ENCODE measurements at places on chromosomes 5 and 9.

GRCh38 chr5:139845846-139846681, 50.5 kb downstream of the PSD2 start:
- DNase-seq: no peak

- DNase-seq: no peak
These were observed 96.2 kb upstream of the SARDH start for GRCh38 chr9:133834080-133834976.

GRCh38 chr9:79824265-79824664, 252.5 kb downstream of the TLE4 start:
- DNase-seq: no peak

DNA sequence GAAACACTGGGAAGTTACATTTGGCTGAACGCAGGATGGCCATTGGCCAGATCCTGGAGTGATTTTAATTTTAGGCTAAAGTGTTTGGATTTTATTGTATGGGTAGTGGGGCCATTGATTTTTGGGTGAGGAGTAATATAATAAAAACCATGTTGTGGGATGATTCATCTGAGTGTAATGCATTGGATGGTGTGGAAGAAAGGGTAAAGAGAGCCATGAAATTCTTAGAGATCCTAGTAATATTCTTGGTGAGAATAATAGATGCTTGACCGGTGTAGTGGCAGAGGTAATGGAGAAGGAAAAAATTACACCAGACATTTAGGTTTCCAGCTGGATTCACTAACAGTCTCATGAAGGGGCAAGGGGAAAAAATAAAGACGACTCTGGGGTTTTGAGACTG, 158.1 kb downstream of the NPR3 start:
- DNase-seq: no peak

DNA sequence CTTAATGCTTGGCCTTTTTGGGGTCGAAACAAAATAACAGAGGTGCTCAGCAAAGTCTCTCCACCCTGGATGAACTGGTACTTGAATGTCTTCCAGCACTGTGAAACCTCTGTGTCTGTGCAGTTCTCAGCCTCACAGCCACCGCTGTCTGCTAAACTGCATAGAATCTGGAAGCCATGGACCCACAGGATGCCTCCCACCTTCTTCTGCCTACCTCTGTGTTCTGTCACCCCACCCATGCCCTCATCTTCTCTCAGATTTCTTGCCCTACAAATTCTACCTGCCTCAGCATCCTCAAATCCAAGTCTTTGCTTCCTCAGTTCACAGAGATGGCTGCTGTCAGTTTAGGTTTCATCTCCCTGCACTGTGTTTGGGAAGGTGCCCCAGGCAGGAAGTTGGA, 35.6 kb downstream of the EXOSC2 start:
- no peak for DNase-seq

GRCh38 chr9:14402583-14402982, 88.6 kb upstream of the NFIB start:
- no peak for DNase-seq

GRCh38 chr9:126275386-126276001, 51.1 kb upstream of the MVB12B start:
- no peak for DNase-seq

- no peak for DNase-seq
These were observed 152.4 kb downstream of the RAPGEF6 start for GRCh38 chr5:131482617-131483016.

DNA sequence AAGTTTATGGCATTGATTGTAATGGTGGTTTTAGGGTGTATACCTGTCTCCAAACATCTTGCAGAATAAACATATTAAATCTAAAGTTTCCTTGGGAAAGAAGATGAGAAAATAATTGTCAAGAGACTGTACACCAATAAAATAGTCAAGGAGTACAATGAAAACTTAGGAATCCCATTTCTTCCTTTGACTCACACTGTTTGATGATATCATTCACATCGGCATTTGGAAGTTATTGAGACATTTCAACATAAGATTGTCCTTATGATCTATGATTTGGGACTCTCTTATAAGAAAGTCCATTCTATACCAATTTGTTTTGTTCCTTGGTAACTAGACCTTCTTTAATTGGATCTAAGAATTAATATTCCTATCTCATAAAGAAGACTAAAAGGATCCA, 482.7 kb downstream of the RAB3C start:
- no peak for DNase-seq

- no peak for DNase-seq
These were observed 21.2 kb downstream of the LVRN start for GRCh38 chr5:115983519-115983918.

DNA sequence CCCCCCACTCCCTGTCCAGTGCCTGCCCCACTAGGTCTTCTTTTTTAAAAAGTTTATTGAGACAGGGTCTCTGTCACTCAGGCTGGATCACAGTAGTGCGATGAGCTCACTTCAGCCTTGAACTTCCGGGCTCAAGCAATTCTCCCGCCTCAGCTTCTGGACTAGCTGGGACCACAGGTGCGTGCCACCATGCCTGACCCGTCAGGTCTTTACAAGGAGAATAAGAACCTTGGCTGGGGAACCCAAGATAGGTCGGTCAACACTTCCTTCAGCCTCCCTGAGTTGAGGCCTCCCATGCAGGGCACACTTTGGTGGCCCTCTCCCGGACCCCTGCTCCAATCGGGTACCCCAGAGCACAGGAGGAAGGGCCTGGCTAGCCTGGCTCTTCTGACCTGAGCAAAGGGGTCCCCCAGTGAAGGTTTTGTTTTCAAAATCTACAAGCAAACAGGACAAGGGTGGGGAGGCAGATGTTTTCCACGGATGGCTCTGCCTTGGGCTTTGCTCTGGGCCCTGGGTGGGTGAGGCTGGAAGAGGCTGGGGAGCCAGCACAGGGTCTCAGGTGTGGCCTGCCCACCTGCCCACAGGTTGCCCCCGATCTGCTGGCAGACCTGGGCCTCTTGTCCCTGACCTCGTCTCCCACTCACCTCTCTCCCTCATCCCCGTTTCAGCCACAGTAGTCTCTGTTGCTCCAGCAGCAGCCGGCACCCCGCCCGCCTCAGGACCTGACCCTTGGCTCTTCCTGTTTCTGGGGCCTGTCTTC, 108.7 kb upstream of the PHYKPL start:
- DNase-seq: no peak

- DNase-seq: no peak
These were observed 11.3 kb downstream of the TNC start for GRCh38 chr9:115106642-115107041.

DNA sequence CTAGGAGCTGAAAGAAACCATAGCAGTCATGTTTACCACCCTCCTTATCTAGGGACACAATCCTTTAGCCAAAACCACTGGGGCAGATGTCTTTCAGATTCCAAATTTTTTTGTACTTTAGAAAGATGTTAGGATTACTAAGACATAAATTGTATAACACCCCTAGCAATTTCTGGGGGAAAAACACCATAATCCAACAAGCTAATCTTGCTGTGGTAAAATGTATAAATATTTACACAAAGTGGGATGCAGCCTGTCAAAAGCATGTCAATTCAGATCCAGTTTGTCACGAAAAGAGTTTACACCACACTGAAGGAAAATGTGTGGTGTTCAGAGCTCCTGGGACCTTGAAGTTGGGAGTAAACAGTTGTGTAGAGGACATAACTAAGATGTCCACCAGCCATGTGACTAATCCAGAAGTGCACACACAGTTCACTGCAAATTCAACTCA, 274.3 kb downstream of the ADAMTSL1 start:
- no peak for DNase-seq

DNA sequence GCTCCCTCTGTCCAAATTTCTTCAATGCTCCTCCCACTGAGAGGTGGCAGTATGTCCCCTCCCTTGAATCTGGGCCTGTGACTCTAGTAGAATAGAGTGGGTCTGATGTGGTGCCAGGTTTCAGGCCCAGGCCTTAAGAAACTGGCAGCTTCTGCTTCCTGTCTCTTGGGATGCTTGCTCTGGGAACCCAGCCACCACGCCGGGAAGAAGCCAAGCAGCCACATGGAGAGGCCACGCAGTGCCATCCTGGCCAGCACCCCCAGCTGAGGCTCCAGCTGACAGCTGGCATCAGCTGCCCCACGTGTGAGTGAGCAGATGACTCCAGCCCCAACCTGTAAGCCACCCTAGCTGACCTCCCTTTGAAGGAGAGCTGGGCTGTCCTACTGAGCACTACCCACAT, 7.3 kb upstream of the TSPAN17 start:
- DNase-seq: no peak

DNA sequence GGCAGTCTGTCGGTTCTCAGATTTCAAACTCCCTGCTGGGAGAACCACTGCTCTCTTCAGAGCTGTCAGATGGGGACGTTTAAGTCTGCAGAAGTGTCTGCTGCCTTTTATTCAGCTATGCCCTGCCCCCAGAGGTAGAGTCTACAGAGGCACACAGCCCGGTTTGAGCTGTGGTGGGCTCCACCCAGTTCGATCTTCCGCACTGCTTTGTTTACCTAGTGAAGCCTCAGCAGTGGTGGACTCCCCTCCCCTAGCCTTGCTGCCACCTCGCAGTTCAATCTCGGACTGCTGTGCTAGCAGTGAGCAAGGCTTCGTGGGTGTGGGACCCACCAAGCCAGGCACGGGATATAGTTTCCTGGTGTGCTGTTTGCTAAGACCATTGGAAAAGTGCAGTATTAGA, 8.0 kb downstream of the SLC27A6 start:
- no peak for DNase-seq

DNA sequence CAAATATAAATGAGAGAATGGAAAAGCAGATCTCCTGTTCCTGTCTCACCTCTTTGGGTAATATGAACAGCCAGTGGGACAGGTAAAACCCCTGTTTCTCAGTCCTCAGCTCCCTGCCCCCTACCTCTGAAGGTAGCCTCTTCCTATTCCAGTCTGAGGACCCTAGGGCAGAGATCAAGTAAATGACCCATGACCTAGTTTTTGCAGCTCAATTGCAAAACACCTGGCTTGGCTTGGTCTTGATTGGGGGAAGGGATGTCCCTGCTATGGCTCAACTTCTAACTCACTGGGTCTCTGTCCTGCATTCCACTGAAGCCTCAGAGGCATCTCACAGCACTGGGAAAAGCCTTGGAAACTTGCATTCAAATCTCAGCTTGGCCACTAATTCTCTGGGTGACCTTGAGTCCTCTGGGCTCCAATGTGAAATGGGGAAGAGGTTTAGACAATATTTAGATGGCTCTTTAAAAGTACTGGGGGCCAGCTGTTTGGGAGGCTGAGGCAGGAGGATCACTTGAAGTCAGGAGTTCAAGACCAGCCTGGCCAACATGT, 1.6 kb upstream of the GALT start:
- DNase-seq: no peak

- DNase-seq: no peak
These were observed 3.2 kb downstream of the ADAMTS12 start for GRCh38 chr5:33888587-33888986.

- DNase-seq: no peak
These were observed 74.2 kb downstream of the SHB start for GRCh38 chr9:37994639-37995347.

DNA sequence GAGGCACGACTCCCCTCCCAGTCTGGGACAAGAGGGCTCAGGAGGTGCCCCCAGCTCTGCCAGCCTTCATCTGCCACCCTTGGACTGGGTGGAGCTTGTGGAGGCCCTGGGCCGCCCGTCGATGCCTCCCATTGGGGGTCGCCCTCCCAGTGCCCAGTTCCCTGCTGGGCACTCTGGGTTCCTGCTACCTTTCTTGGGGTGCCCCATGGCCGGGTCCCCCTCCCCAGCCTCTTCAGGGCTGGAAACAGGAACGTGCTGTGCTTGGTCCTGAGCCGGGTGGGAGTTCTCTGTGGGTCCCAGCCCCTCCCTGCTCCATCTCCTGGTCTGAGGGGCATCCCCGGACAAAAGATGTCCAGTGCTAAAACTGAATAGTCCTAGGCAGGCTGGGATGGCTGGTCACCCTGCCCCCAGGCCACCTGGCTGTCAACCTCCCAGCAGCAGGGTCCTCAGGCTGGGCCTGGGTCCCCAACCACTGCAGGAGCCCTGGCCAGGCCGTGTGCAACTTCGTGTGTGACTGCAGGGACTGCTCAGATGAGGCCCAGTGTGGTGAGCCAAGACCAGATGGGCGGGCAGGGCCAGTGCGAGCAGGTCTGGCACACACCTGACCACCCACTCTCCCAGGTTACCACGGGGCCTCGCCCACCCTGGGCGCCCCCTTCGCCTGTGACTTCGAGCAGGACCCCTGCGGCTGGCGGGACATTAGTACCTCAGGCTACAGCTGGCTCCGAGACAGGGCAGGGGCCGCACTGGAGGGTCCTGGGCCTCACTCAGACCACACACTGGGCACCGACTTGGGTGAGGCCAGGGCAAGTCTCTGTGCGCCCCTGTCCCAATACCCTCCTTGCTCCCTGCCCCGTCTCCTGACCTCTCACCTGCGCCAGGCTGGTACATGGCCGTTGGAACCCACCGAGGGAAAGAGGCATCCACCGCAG, 784 bp downstream of the MAMDC4 start:
- no peak for DNase-seq

- no peak for DNase-seq
These were observed 28.0 kb upstream of the TXN start for GRCh38 chr9:110284211-110284844.
